Gastroesophageal sphincter (tissue), 4 donors: ENCODE measurements at places on chromosomes 3 and 15.

- no peak overlapping the region for H3K27ac ChIP-seq
- H3K4me3 ChIP-seq = no peak overlapping the region
- no peak for ATAC-seq
Measured at GRCh38 chr3:38548154-38548931, 52.2 kb downstream of the EXOG start.

DNA sequence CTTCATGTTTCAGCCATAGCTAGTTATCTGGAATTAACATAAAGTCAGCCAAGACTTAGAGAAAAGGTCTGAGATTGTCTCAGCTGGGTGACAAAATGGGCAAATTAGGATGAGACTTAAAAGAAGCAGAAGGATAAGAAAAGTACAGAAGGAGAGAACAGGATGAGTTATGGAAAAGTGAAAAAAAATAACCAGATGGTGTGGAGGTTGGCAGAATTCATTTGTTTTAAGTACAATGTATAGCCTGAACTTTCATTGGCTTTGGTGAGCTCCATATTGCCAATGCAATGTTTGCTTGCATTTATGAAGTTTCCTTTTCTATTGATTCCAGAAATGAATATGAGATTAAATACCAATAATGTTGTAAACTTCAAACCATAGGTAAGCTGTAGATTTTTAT is 447.2 kb upstream of the DPH6 start:
- no peaks in the 10 kb centered on the region for H3K36me3 ChIP-seq
- H3K27ac ChIP-seq = no peak overlapping the region
- H3K27me3 ChIP-seq = no peaks in the 10 kb centered on the region
- H3K4me1 ChIP-seq = peaks cover 2% of the 10 kb centered on the region
- no peak for ATAC-seq

- H3K27ac ChIP-seq = no peak overlapping the region
- no peaks in the 10 kb centered on the region for H3K4me1 ChIP-seq
- no peak overlapping the region for H3K4me3 ChIP-seq
Measured at GRCh38 chr3:125163739-125164601, 48.6 kb downstream of the SLC12A8 start.

GRCh38 chr3:143294188-143294587 is 174.6 kb downstream of the CHST2 start:
- no peak for ATAC-seq
- H3K4me3 ChIP-seq = no peak overlapping the region
- peaks cover 9% of the 10 kb centered on the region for H3K4me1 ChIP-seq
- no peak overlapping the region for H3K27ac ChIP-seq
- no peaks in the 10 kb centered on the region for H3K36me3 ChIP-seq
- H3K27me3 ChIP-seq = no peaks in the 10 kb centered on the region

DNA sequence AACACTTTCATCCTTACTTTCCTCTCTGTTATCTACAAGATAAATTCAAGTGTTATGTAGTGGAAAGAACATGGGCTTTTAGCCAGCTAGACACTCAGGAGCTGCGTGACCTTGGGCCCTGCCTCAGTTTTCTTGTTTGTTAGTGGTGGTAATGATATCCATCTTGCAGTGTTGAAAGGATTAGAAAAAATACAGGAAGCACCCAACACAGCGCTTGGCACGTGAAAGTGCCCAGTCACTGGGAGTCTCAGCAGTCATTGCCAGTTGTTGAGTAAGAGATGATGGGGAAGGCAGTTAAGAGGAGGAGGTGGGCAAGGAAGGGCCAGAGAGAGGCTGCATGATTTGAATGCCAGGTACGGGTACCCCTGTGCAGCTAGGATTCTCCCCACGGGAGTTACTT is 5.3 kb downstream of the PDIA5 start:
- ATAC-seq = no peak
- no peaks in the 10 kb centered on the region for H3K36me3 ChIP-seq
- peaks cover 71% of the 10 kb centered on the region for H3K4me1 ChIP-seq
- no peak overlapping the region for H3K4me3 ChIP-seq
- H3K27ac ChIP-seq = peak overlapping the region; percentile 73

DNA sequence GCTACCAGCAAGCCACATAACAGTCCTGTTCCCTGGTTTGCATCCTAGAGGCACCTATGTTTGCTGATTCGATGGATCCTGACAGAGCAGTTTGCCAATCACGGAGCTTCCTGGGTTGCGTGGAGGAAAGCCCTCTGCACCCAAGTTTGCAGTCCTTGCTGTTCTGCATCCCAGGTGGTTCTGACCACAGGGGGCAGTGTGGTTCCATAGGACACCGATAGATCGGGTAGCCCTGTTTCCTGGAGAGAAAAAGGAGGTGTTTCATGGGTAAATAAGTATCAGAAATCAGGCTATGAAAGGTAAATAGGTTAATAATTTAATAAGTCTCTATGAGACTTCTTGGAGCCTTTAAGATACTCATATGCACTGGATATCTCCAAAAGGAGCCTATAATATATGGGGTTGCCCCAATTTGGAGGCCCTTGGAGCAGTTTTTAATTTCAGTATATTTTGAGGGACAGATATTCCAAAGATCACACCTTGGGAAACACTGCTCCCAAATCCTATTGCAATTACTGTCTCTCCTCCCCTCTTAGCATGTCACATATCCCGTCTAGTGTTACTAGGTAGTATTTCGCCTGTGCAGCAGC is 194.6 kb upstream of the TPM1 start:
- no peak overlapping the region for H3K4me3 ChIP-seq
- ATAC-seq = peak; percentile 54
- H3K4me1 ChIP-seq = no peaks in the 10 kb centered on the region
- no peaks in the 10 kb centered on the region for H3K36me3 ChIP-seq
- peak overlapping the region; percentile 75 for H3K27ac ChIP-seq
- H3K27me3 ChIP-seq = no peaks in the 10 kb centered on the region
